ENCODE measurements at places on chromosomes 4 and X.

- DNase-seq, result no peak
Measured at GRCh38 chr4:6944301-6945051, 34.9 kb downstream of the TBC1D14 start.

- DNase-seq, result no peak
Measured at GRCh38 chrX:1725472-1725871, 110.6 kb downstream of the ASMT start.

DNA sequence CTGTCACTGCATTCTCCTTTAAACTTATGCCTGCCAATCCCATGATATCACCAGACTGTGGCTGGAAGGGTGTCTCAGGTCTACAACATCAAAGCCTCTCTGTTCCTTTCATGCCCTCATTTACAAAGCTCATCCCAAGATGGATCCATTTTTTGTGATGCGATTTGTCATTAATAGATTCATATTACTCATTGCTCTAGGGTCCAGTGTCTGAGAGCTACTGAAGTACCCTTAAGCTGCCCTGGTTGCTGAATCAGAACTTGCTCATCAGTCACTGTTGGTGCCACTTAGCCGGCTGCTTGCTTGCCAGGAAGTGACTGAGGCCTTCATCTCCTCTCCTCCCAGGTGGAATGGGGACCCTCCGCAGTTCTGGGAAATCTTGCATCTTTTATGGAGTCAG is 395.5 kb upstream of the BOD1L1 start:
- DNase-seq, result no peak

DNA sequence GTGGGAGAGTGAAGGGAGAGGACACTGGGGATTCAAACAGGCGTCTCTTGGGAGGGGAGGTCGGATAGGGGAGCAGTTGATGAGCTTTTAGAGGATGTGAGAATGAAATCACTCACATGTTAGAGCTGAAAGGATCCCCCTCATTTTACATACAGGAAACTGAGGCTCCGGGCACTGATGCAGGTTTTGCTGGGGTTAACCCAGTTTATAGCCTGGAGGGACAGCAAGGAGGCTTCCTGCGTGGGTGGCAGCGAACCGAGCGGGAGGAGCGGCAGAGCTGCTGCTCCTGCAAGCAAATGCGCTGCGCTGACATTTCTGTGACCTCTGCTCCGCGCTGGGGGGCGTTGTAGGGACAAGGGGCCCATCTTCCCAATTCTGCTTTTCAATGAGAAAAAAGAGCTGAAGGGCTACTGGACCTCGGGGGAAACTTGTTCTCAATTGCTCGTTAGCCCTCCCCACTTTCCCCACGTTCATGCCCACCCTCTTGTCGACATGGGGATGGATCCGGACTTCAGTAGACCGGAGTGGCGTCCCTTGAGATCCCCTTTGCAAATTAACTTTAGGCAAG is 1.2 kb upstream of the NEUROG2 start:
- DNase-seq, result no peak

- DNase-seq, result no peak
Measured at GRCh38 chr4:46946919-46947536, 38.0 kb upstream of the COX7B2 start.

DNA sequence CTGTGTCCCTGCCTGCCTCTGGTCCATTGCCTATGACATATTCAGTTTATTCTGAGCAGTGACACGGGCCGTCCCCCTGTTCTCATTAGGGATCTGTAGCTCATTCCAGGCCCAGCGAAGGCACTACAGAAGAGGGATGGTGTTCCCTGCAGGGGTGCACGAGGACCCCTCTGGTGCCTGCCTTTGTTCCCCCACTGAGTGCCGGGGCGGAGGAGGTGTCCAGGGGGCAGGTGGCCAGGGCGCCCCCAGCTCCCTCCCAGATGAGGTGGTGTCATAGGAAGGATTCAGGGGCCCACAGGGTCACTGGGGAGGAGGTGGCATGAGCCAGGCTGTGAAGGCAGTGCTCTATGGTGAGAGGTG is 61.0 kb downstream of the SORCS2 start:
- no peak for DNase-seq

GRCh38 chrX:115553171-115553570 is 7.8 kb upstream of the PLS3 start:
- no peak for DNase-seq

DNA sequence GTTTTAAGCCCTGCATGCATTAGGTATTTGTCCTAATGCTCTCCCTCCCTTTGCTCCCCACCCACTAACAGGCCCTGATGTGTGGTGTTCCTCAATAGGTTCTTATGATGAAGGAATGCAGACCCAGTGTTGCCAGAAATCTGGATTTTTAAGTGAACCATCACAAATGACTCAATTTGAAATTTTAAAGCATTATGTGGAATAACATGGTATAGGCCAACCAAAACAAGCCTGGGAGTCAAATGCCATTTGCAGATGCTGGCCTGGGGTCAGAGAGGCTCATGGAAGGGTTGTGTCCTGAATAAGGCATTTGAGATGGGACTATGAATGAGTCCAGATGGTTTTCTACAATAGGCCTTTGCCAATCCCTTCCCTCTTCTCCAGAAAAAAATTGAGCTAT is 179.6 kb downstream of the SHROOM3 start:
- no peak for DNase-seq

DNA sequence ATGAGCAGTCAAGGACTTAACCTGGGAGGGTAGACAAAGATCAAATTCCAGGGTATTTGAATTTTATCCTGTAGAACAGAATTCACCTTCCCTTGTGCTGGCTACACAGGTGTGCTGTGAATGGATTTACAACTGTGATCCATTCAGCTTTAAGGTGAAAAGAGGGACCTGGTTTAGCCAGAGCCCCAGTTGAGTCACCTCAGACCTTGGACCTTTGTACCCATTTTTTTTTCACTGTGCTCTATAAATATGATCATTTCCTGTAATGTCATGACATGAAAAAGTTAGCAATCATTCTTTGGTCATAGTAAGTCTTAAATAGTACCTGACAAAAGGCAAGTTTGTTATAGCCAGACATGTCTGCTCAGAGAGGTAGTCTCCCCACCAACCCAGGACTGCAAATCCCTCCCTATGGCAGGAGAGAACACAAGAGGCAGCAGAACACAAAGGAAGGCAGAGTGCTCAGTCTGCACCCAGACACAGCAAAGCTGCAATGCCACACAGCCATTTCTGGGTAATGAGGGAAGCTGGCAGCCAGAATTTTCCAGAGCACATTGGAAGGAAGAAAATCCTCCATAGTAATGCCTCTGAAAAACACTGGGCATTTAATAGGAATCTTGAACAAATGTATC is 77.9 kb downstream of the CXXC4 start:
- no peak for DNase-seq

GRCh38 chr4:141804836-141805235 is 168.5 kb downstream of the IL15 start:
- no peak for DNase-seq

- DNase-seq, result no peak
Measured at GRCh38 chrX:46770817-46771163, 11.9 kb upstream of the SLC9A7 start.

GRCh38 chr4:169818063-169818679 is 60.4 kb upstream of the HPF1 start:
- DNase-seq, result no peak

- DNase-seq, result no peak
Measured at GRCh38 chr4:112099701-112100297, 45.5 kb upstream of the FAM241A start.

DNA sequence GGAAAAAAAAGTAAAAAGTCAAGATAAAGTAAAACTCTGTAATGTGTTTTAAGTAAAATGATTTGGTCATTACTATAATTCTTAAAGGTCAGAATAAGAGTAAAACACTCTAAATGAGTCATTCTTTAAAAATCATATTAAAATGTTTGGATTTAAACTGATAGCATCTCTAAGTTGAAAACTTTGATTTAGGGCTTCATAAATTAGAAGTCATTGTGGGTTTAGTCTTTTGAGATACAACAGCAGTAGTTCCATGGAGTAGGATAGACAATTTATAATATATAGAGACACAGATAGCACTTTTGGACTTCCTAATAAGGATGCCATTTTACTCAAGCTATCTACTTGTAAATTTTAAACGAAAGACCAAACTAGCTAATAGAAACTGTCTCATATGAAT is 77.1 kb upstream of the PABPC4L start:
- DNase-seq, result no peak

DNA sequence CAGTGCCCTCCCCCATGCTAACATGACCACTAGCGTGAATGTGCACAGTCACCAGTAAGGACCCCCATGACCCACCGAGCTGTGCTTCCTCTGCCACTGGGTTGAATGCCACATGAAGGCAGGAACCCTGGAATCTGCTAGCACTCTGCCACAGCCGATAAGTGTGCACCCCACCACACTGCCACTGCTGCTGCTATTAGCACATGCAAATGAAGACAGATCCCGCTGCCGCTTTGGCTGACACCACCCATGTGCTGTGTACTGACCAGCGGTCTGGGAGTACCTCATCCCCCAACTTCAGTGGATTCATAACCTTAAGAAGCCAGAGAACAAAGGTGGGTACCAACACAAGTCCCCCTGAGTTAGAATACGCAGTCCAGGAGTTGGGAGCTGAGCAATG is 200.9 kb upstream of the ARHGEF9 start:
- no peak for DNase-seq

- DNase-seq, result no peak
Measured at GRCh38 chrX:2547736-2548135, 47.0 kb upstream of the DHRSX start.

- no peak for DNase-seq
Measured at GRCh38 chr4:13766761-13767540, 139.4 kb upstream of the BOD1L1 start.
